ENCODE measurements at places on chromosomes 12 and 14.

DNA sequence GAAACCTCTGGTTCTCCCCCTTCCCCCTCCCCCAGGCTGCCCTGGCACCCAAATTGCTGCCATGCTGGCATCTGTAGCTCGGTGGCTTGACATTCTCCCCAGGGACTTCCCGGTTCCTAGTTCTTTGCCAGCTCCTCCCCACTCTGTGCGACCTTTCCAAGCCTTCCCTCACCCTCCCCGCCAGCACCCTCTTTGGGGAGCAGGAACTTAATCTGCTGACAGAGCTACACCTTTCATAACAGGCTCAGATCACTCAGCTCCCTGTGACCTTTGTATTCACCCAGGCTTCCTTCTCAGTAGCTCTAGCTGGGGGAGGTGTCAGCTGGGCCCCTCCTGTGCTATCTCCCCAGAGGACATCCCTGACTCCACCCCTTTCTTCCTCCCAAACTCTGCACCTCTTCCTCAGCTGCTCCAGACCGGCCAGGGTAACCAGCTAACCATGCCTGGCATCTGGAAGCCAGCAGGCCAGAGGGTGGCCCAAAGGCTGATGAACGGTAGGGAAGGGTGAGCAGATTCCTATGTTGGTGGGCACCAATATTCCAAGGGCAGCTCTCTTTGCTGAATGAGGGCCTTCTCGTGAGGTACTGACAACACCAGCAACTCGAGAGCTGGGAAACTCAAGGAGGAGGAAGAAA lies 1.8 kb upstream of the COX14 start:
- DNase-seq = no peak

- no peak for DNase-seq
Measured at GRCh38 chr14:30798516-30798915, 75.8 kb upstream of the COCH start.

- DNase-seq = no peak
Measured at GRCh38 chr12:119171291-119171690, 7.4 kb upstream of the HSPB8 start.

DNA sequence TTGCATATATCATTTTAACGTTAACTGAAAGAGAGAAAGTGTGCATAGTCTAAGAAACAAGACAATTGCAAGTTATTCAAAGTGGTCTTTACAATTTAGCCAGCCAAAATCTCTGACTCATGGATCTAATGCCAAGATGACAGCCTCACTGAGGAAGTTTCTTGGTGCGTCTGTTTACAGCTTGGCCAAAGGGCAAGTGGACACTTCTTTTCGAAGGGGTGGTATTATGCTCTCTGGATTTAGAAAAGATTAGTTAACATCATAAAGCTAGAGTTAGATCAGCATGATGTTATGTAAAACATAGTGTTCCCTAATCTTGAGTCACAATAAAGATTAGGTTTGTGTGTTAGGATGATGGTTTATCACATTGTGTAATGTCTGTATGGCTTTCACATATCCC lies 51.5 kb upstream of the SLC2A13 start:
- no peak for DNase-seq

GRCh38 chr14:32304296-32304695 lies 24.8 kb upstream of the AKAP6 start:
- no peak for DNase-seq

GRCh38 chr14:93086441-93087055 lies 29.2 kb downstream of the ITPK1 start:
- DNase-seq = no peak

- no peak for DNase-seq
Measured at GRCh38 chr12:90262251-90262650, 553.6 kb upstream of the ATP2B1 start.

GRCh38 chr14:90274808-90275457 lies 18.6 kb downstream of the PSMC1 start:
- peak; percentile 20 for DNase-seq

DNA sequence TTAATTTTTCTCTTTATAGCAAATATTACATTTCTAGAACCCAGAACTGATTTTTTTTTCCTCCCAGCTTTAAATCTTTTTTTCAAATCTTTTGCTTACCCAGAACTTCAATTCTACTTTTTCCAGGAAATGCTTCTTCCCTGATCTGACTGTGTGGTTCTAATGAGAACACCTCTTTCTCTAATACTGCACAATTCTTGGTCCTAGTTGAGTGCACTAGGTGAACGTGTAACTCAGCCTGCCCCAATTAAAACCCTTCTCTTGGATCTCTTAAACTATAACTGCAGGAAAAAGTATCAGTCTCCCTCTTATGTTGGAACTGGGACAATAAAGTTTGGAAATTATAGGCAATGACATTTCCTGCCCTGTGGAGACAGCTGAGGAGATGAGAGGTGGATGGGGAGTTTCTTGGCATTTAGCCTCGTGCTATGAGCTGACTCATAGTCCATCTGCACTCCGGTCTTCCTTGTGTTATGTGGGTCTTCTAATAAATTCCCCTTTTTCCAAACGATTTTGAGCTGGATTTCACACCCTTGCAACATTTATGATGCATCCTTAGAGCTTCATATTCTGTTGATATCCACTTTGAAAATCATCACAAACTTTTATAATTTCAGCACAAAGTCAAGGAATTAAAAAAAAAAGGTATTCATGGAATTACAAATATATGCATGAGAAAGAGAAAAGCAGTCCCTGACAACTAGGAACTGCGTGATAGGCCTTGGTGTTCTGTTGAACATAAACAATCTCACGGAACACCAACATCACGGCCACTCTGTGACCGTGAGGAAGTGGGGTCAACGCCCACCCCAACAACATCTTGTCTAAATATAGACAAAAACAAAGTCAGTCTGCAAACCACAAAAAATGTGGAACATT lies 52.4 kb downstream of the BRMS1L start:
- DNase-seq = no peak

DNA sequence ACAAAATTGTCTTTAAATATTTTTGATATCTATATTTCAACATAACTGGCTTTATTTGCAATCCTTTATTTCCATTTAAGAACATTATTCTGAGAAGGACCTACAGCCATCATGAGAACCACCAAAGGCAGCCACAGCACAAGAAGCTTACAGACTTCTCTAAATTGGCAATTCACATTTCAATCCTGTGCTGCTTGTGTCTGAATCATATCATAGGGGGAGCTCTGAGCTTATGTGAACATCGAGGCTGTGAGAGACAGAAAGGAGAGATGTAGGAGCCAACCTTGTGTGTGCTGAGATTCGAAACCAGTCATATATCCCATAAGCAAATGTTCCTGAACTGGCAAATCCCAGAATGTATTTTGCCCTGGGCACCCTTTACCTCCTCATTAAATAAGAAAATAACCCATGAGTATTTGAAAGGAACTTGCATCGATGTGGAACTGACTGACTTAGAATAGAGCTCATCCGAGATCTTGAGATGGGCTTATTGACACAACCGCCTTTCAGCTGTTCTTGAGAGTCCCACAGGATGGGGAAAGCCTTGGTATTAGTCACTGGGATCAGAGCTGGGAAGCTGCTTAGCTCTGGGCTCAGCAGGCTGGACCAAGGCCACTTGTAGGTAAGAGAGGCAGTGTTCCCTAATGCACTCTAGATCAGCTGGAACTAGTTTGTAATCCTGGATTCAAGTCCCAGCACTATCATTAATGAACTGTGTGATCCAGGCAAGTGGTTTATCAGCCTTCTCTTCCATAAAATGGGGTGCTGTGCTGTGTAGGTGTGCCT lies 329.8 kb downstream of the CACNA1C start:
- DNase-seq = no peak
